ENCODE measurements at places on chromosomes 1 and 21.

GRCh38 chr1:2085080-2085479, 34.9 kb downstream of the PRKCZ start:
- DNase-seq, result no peak

GRCh38 chr1:10617931-10618885, 143.5 kb downstream of the PEX14 start:
- DNase-seq, result no peak

DNA sequence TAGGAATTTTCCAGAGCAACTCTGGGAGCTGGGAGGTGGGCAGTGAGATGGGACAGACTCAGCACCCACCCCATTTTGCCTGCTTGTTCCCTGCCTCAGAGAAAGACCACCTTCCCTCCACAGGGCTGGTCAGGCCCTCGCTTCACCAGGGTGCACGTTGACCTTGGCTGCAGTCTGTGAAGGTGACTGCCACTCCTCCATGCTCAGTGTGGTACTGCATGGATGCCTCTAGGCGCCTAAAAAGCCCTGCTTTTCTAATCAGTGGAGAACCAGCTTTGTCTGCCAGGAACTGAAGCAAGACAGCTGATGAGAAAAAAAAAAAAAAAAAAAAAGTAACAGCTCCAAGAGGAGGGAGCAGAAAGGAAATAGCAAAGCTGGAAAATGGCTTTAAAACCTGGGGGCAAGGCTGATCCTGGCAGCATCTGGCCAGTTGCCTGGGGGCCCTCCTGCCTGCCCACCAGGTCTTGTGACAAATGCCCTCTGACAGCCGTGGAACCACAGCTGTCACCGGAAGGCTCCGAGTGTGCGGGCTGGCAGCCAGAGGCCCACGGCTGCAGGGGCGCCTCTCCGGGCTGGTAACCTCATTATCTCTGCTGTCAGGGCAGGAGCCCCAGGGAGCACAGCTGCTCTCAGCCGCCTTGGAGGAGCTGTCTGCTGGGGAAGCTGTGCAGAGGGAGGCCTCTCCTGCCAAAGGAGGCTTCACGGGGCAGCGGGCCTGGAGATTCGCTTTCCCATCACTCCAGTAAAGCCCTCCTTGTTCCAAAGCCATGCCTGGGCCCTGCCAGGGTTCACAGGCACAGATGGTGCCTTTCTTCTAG, 13.7 kb downstream of the KIAA1614 start:
- DNase-seq, result peak; percentile 14

DNA sequence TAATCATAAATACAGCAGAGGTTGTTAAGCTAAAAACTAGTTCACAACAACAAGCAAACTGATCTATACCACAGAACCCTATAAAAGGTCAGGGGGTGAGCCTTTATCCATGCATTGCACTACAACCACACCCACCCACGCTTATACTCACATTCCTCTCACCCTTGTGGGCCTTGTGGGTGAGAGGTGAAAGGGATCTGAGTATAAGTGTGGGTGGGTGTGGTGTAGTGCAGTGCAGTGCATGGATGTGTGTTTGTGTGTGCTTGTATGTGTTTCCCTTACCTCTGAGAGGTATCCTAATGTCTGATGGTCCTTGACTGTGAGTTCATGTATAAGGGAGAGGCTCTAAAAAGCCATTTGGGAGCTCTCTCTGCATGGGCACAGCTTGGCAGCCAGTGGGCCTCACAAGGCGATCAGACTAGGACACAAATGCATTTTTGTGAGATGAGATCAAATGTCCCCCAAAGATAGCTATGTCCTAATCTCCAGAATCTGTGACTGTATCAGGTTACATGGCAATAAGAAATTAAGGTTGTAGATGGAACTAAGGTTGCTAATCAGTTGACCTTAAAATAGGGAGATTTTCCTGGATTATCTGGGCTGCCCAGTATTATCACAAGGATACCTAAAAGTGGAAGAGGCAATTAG, 95.5 kb upstream of the DPT start:
- no peak for DNase-seq

DNA sequence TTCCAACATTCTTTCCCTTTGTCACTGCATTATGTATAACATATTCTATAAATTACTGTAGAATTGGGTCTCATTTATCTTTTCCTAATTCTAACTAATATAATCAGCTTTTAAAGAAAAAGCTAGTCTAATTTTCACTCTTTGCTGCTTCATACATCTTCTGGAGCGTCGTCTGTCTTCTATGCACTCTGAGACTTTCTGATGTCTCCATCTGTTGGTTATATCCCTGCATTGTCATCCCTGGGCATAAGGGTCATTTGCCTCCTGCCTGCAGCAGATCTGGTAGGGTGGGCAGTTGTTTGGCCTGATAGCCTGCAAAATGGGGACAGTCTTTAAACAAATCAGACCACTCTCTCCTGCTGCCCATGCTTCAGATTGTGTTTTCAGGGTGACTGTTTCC, 40.8 kb upstream of the DYNLT5 start:
- peak; percentile 50 for DNase-seq

DNA sequence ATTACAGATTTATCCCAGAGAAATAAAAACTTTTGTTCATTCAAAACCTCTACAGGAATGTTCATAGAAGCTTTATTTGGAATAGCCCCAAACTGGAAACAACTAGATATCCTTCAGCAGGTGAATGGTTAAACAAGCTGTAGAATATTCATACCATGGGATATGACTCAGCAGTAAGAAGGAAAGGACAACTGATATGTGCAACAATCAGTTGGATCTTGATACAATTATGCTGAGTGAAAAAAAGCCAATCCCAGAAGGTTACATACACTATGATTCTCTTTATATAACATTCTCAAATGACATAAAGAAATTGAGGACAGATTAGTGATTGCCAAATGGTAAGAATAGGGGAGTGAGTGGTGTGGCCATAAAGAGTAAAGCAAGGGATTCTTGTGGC, 376.7 kb downstream of the S1PR1 start:
- peak; percentile 32 for DNase-seq

DNA sequence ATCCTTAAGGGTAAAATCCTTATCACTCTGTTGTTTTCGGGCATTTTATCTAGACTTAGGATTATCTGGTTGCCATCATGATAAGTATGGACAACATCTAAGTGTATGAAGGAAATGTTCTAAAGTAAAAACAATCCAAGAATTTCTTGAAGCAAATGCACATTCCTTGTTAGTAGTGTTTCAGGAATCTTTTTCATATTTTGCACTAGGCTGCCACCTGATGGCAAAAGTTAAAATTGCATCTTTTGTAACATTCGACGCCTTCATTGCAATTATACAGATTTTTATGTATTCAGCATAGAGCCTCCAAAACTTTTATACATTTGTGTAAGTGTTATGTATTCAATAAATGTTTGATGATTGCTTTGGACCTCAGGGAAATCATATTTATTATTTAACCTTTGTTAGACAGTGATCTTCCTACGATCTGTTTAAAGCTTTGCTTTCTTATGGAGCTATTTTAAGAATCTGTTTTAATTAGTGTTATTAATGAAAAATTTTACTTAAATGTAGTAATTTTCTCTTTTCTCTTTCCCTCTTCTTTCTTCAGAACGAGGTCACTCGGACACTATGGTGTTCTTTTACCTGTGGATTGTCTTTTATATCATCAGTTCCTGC, 49.4 kb upstream of the KIAA1614 start:
- DNase-seq, result peak; percentile 66

DNA sequence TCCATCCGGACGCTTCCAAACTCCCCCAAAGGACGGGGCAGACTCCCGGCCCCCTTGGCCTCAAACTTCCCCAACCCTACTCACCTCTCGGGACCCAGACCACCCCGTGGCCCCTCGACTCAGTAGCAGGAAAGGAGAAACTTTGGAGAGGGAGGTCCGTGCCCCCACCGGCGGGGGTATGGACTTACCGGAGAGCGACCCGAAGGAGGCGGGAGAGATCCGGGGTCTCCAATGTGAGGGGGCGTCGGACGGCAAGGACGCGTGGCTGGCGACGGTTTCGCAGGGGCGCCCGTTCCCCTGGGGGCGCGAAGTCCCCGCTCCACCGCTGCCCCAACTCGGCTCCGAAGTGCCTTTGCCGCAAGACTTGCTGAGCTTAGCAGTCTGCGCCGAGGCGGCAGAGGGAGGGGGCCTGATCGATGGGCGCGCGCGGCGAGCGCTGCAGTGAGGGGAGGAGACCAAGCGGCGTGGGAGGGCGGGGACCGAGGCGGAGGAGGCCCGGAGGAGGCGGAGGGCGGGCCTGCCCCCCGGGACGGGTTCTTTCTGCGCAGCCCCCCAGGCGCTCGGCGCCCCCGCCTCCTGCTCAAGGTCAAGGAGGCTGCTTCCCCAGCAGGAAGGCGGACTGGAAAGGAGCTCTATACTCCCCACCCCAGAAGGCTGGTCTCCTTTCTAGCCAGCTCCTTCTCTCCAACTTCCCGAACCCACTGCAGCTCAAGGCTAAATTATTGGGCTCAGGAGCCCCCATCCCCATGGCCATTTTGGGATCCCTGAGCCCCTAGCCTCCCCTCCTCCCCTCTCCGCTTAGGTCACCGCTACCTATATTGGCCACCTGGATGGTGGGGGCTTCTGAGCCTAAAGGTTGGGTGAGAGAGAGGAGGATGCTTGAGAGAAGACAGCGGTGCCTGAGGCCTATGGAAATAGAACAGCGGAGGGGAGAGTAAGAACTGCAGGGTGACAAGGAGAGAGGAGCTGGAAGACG, at the start of gene SYT2:
TSS of gene SYT2 (minus strand) at position 385 of the 976 bp plus-strand sequence. CDS start 104,682 bp downstream, outside the sequence.
- peak; percentile 26 for DNase-seq

- no peak for DNase-seq
These were observed 22.5 kb upstream of the PEF1 start for GRCh38 chr1:31667065-31667785.

GRCh38 chr1:46991083-46991923, 32.2 kb upstream of the CYP4X1 start:
- DNase-seq, result peak; percentile 26

DNA sequence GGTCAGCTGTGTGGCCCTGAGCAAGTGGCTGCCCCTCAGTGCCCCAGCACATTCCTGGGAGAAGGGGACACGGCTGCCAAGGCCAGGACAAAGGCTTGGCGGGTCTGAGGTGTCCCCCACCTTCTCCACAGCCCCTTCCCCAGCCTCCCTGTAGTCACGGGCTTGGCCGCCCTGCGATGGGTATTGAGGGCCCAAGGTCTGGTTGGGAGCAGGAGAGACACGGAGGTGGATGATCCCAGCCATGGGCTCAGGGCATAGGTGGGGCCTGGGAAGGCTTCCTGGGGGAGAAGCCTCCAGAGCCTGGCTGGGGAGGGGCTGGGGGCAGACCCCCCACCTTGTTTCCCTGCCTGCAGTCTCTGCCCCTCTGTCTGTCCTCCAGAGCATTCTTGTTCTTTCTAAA, 27.0 kb downstream of the TTC39A start:
- DNase-seq, result no peak

GRCh38 chr1:85453640-85454194, 11.2 kb downstream of the DDAH1 start:
- no peak for DNase-seq

DNA sequence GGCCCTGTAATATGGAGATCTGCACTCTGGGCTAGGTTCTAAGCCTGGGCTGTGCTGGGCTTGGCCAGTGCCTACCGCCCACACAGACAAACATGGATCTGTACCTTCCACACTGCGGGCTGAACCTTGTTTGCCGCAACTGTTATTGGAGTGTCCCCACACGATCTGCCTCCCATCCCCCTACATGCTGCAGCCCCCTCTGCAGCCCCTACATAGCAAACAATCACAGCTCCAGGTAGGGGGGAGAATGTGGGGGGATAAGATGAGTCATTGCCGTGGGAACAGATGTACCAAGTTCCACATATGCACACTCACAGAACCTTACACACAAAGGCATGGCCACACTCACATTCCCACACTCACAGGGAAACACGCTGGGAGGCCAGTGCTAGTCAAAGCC, 2.1 kb upstream of the HCRTR1 start:
- no peak for DNase-seq

DNA sequence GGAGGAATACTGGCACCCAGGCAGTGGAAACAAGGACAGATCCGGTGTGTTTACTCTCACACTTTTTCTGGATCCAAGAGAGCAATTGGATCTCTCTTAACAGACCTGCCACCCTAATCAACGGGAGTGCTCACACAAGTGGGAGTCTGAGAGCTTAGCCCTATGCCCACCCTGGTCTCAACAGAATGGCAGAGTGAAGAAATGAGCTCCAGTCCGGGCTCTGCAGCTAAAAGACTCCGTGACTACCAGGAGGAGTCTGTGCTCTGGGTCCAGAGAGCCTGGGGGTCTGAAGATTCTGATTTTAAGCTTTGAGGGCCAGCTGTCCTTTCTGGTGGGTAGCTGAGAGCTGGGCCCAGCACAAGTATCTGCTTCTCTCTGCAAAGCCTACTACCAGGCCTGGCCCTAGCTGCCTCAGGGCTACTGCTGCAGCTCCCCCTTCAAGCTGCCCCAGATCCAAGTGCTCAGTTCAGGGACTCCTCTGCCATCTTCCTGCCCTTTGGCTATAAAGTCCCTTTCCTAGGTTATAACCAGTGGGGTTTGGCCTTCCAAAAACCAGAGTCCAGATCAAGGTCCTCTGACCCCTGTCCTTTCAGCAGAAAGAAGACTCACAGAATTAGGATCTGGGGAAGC, 3.9 kb downstream of the S100A9 start:
- DNase-seq, result no peak

DNA sequence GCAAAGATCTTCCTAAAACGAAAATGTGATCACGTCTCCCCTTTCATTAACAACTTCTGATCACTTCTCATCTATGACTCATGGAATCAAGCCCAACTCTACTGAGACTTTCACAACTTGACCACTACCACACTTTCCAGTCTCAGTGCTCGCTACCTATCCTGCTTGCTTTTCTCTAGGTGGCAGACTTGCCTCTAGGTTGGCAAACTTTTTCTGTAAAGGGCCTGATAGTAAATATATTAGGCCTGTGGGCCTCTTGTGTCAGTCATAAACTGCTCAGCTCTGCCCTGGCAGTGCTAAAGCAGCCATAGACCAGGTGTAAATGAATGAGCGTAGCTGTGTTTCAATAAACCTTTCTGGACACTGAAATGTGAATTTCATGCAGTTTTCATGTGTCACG, 21.5 kb upstream of the HMGB4 start:
- DNase-seq, result no peak

GRCh38 chr1:243959998-243960397, 91.1 kb upstream of the ZBTB18 start:
- no peak for DNase-seq

DNA sequence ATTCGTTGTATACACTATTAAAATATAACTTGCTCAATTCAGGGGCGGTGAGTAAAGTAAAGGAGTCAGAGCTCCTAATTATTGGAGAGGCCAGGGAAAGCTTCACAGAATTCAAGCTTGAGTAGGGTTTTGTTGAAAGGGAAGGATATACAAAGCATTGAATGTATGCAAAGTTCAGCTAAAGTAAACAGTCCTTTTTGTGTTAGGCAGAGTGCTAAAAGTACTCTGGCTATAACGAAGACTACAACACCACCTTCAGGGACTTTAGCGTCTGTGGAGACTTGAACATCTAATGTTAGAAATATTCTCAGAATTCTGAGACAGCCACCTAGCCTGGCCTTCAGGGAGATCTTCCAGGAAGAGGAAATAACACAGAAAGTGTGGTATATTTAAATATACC, 1.1 kb downstream of the FALEC start:
- no peak for DNase-seq

GRCh38 chr1:2575801-2576663, 10.5 kb upstream of the PRXL2B start:
- DNase-seq, result no peak

- no peak for DNase-seq
These were observed 1.7 kb downstream of the FOXO6 start for GRCh38 chr1:41362749-41363590.

Data from ELR (cell line).